Cerebellar nuclear complex (tissue), 1 donor: ENCODE measurements at places on chromosomes 16 and 17.

DNA sequence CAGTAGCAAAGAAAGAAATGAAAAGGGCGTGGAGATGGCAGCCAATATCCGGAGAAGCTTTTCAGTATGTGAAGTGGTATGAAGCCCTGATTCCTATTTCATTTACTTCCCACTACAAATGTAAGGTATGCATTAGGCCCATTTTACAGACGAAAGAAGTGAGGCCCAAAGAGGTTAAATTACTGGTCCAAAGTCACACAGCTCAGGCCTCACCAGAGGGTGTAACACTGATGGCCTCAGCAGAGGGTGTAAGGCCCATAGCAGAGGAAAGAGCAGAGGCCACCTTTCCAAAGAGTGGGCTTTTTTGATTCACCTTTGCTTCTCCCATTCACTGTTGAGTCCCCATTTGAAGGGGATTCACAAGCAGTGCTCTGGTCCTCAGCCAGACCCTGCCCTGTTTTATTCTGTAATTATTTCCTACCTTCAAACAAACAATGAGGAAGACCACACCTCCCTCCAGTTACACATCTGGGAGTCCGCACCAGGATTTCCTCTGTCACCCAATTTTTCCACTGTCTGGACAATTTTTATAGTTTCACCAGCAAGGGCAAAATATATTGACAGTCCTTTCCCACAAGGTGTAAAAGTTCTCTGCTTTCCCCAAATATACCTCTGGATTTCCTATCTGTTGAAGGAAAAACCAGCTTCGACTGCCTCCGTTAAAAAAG lies 7.1 kb downstream of the ZFHX3 start:
- no peak for DNase-seq

DNA sequence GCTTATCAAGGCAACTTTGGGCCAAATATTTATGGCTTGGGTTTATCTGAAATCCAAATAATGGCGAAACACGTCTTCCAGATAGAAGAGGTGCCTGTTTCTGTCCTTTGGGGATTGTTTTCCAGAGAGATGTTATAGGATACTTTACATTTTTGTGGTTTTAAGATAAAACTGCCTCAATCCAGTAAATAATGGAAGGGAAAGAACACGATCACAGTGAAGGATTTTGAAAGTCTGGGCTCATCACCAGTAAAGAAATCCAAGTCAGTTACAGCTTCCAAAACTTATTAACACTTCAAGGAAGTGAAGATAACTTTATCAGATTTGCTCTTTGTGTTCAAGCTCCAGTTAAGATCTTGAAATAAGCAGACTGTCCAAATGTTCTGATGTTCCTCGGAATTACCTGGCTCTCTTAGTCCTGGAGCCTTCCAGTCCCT lies 30.1 kb downstream of the DNAH2 start:
- DNase-seq = no peak

DNA sequence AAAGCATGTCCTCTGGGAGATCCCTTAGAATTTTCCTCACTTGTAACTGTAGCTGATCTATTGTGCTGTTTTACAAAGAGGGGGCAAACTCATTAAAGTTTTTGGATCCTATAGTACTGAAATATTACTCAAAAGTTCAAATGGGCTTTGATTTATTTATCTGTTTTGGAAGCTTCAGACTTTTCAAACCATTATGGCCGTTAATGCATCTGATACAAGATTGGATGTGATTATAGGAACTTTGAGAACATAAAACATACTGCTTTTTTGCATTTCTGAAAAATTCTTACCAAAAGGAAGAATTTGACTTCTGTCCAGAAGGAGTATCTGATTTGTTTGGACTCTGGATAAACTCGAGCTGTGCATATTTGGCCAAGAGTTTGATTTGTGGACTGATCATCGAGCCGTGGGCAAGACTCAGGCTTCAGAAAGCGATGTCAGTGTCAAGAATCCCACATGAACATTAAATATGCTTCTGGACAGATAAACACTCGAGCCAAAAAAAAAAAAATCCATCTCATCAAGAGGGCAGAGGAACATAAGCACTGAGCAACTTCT lies 8.2 kb upstream of the MARCHF10 start:
- no peak for DNase-seq

- DNase-seq = no peak
These were observed 159.4 kb downstream of the SEC14L1 start for GRCh38 chr17:77300016-77300686.

GRCh38 chr16:50699326-50700159 lies 6.1 kb downstream of the NOD2 start:
- DNase-seq = no peak

DNA sequence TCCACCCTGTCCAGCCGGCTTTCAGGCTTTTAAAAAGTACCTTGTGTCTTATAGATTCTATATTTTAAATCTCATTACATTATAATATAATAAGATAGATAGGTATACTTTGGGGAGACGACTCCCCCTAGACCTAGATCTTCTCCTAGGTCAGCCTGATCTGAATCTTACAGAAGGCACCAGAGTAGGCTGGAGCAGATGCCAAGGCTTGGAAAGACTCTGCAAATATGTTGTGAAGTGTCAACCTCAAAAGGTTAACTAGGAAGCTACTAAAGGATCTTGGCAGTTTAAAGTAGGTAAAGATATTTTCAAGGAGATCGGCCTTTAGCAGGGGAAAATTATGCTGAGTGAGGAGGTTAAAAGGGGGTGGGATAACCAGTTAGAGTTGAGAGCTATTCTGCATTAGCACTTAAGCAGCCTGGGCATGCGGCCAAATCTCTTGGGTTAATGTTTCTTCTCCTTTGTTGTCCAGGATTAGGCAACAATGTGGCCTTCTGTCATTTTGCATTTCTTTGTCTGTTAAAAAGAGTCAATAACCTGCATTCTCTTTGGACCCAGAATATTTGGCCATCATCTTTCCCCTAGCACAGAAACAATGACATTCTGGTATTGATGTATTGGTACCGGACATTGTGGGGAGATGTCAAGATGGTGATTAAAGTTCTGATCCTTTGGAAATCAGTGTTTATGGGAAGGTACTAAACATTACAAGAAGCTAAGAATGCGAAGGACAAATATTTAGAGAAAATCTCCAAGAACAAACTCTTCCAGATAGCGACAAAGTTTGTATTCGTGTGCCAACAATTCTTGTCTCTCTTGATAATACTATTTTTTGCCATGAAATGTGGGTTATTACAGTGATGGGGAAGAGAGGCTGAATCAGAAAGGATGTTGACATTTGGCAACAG lies 51.2 kb upstream of the DHX40 start:
- no peak for DNase-seq

- no peak for DNase-seq
These were observed 484.0 kb downstream of the WWOX start for GRCh38 chr16:78583441-78583840.

DNA sequence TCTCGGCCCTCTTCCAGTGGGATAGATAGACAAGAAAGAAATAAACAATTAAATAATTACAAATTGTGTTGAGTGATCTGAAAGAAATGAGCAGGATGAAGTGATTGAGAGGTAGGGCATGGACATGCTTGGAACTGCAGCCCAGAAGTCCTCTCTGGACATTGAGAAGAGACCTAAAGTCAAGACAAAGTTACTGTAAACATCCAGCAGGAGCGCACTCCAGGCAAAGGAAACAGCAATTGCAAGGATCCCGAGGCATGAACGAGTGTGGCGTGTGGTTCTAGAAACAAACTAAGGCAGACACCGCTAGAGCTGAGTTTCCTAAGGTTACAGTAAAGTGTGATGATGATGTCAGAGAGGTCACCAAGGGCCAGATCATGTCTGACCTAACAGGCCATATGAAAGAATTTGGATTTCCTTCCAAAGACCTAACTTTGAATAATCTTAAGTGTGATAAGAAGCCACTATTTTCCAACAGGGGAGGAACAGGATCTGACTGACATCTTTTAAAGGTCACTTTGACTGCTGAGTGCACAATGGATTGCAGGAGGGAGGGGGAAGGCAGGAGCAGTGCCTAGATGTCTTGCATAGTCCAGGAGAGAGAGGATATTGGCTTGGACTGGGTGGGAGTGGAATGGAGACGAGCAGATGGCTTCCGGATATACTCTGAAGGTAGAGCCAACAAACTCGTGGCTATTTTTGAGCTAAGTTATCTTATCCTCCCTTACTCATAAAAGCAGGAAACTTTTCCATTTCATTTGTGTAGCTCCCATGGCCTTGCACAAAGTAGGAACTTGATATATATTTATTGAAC lies 19.0 kb downstream of the ABCC12 start:
- DNase-seq = peak; percentile 75
